ENCODE measurements at places on chromosomes 6 and 20. TPM values are rescaled to one million over a fixed set of nuclear protein-coding genes. Genes with fewer than 3 reads are reported as not detected.

GRCh38 chr20:24943731-24944130, 5.3 kb upstream of the CST7 start:
- no peak for DNase-seq

AGPAT4 gene
- total RNA-seq, result 5.5 TPM

GRCh38 chr6:39428152-39428551, 105.7 kb upstream of the KCNK16 start:
- DNase-seq, result no peak

DNA sequence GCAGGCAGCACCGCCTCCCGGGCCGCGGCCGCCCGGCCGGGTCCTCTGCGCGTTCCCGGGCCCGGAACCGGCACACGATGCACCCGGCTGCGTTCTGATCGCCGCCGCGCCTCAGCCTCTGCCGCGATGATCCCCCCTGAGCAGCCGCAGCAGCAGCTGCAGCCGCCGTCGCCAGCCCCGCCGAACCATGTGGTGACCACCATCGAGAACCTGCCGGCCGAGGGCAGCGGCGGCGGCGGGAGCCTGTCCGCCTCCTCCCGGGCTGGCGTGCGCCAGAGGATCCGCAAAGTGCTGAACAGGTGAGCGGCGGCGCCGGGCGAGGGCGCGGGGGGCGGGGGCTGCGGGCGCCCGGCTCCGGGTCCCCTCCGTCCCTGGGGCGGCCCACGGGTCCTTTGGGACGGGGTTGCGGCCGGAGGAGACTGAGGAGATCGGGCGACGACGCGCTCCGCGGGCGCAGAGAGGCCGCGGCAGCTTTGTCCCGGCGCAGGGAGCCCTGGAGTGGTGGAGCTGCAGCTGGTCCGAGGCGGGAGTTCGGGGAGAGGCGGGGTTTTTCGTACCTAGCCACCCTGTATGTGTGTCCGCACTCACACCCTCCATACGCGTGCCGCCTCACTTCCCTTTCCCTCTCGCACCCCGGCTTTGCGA, 659 bp downstream of the SLC35F1 start:
- DNase-seq, result peak; percentile 15

- no peak for DNase-seq
Observed at GRCh38 chr6:32244270-32244669, 20.4 kb upstream of the NOTCH4 start.

GRCh38 chr6:24932832-24933231, 2.9 kb downstream of the RIPOR2 start:
- no peak for DNase-seq

DNA sequence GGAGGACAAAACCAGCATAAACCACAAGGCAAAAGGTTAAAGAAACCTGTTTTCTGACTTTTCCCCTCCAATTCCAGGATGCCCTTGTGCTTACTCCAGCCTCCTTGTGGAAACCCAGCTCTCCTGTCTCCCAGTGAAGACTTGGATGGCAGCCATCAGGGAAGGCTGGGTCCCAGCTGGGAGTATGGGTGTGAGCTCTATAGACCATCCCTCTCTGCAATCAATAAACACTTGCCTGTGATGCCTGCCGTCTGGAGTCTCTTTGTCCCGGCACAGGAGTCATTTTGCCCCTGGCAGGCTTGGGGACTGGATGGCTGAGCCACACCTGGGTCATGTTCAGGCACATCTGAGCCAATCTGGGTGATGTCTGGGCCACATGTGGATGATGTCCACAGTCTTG, 26.6 kb downstream of the BPIFB1 start:
- DNase-seq, result no peak

RALGAPA2 gene
- total RNA-seq, result 5.9 TPM

FHL5 gene
- total RNA-seq, result not detected

VEGFA gene
- total RNA-seq, result 77.5 TPM

DNA sequence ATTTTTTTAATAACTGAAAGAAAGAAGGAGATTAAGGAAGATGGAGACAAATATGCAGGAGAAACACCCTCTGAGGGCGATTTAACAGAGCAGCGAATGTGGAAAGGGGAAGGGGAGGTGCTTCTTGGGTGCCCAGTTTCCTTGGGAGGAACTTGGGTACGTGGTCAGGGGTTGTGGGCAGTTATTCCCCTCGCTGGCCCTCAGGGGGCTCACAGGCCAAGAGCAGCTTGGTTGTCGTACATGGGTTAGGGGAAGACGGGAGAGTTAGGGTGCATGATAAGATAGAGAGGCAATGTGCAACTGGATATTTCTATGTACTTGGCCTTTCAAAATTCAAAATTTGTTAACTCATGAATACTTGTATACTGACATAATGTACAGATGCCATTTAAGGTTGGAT, 7.0 kb upstream of the TUBB2A start:
- no peak for DNase-seq

GRCh38 chr6:125323376-125323775, 21.6 kb upstream of the HDDC2 start:
- no peak for DNase-seq

- no peak for DNase-seq
Observed at GRCh38 chr20:46772901-46773300, 63.5 kb downstream of the SLC2A10 start.

DNA sequence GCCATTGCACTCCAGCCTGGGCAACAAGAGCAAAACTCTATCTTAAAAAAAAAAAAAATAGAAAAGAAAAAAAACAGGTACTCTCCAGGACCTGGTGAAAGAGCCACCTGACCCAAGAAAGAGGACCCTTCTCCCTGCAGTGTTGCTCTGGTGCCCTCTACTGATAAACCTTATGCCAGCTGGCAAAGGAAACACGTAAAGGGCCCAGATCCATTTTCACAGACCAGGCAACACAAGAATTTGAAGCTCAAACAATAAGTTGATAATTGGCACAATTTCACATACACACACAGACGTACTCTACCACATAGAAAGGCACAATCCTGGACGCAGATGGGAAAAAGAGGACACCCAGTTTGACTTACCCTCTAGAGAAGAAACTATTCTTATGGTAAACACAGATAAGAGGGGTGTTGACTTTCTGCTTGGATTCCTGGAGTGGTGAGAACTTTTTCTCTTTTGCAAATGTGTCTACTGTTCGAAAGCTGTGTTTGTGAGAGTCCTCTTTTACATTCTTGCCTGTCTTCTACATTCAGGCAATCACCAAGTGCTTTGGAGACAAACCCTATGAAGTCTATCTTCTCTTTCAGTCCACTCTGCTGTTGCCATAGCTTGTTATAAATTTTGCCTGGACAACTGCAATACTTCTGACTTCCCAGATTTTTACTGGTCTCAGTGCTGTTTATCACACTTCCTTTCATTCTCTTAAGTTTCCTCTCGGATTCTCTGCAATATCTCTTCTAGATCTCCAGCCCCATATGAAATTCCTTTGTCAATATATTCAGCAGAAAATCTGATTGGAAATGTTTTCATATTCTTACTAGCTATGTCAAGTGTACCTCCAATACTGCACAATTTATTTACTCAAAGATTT, 6.4 kb upstream of the SNRPB start:
- DNase-seq, result no peak

GPX5 gene
- total RNA-seq, result not detected

- DNase-seq, result no peak
Observed at GRCh38 chr6:104322841-104323240, 536.9 kb downstream of the HACE1 start.

POM121L2 gene
- total RNA-seq, result not detected

- DNase-seq, result no peak
Observed at GRCh38 chr6:131038597-131039344, 24.3 kb downstream of the EPB41L2 start.

RIPPLY2 gene
- total RNA-seq, result 5.4 TPM

MUC21 gene
- not detected for total RNA-seq

COL21A1 gene
- total RNA-seq, result 0.06 TPM

ME1 gene
- total RNA-seq, result 19.9 TPM

DNA sequence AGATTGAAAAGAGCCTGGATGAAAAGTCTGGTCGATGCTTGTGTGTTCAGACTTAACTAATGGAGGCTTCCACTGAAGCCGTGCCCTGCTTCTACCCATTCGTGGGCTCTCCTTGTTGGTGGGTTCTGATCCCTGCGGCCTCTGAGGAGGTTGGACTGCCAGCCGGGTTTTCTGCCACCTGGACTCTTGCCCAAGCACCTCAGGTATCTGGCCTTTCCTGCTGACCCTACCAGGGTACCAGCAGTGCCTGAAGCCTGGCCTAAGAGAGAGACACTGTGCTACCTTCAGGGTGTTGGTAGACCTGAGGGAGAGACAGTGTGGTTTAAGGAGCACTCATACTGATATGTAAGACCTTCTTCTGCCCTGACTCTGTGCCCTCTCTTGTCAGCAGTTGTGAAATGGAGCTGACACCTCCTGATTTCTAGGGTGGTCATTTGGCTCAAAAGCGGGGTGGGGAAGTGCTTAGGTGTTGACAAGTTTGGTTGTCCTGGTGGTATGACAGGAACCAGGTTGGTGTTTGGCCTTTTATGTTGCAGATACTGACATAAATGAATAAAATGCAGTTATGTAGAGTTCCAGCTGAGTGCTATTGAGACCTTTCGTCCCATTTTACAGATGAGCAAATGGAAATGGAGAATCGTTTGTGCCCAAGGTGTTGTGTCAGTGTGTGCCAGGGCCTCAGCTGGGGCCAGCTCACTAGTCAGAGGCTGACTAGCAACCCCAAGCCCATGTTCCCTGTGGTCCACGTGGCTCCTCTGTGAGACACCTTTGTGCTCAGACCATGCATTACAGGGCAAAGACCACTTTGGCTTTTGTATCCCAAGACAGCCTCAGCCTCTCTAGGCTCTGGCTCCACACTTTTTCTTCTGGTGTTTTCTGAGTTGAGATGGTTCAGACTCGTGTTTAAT, 3.1 kb downstream of the PLCG1 start:
- no peak for DNase-seq

GRCh38 chr6:4947716-4948115, 56.1 kb downstream of the RPP40 start:
- no peak for DNase-seq

- no peak for DNase-seq
Observed at GRCh38 chr20:61927193-61927825, 138.4 kb downstream of the TAF4 start.

- DNase-seq, result no peak
Observed at GRCh38 chr6:104955491-104955890, 1.4 kb upstream of the LIN28B start.

- DNase-seq, result no peak
Observed at GRCh38 chr6:151186306-151186705, 53.5 kb upstream of the AKAP12 start.

- no peak for DNase-seq
Observed at GRCh38 chr6:135323979-135324378, 142.9 kb downstream of the MYB start.

DNA sequence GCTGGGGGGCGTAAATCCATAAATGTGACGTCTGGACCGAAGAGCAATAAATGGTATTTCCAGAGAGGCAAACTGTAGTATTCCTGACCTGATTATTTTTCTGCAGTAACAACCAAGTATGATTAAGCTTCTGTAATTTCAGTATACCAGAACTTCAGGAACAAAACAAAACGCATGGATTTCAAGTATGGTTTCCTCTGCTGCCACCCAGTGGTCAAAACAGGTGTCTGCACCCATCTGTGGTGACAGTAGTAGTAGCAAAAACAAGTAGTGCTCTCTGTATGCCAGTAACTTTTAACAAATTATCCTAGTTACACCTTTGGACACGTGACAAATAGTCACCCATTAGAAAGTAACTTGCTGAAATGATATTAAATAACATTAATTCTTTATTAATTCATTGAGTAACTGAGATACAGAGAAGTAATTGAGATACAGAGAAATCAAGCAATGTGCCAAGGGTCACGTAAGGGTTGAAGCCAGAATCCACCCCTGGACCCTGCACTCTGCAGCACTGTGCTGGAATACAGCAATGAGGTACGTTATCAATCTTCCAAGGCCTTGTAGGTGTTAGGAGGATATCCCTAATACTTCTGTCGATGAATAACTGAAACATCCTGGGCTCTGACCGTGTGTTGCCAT, 7.9 kb downstream of the CALHM4 start:
- peak; percentile 61 for DNase-seq

DNA sequence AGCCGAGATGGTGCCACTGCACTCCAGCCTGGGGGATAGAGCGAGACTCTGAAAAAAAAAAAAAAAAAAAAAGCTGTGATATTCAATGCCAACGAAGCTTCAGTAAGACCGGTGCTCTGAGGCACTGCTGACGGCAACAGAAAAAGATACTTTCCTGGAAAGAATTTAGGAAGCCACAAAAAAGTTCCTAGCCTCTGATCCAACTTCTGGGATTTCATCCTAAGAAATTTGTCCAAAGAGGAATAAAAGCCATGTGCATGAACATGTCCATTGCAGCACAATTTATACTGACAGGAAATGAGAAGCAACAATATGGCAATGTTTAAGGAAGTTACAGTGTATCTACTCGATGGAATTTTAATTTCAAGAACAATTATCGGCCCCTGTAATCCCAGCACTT, 24.5 kb upstream of the CARMIL1 start:
- DNase-seq, result no peak

DNA sequence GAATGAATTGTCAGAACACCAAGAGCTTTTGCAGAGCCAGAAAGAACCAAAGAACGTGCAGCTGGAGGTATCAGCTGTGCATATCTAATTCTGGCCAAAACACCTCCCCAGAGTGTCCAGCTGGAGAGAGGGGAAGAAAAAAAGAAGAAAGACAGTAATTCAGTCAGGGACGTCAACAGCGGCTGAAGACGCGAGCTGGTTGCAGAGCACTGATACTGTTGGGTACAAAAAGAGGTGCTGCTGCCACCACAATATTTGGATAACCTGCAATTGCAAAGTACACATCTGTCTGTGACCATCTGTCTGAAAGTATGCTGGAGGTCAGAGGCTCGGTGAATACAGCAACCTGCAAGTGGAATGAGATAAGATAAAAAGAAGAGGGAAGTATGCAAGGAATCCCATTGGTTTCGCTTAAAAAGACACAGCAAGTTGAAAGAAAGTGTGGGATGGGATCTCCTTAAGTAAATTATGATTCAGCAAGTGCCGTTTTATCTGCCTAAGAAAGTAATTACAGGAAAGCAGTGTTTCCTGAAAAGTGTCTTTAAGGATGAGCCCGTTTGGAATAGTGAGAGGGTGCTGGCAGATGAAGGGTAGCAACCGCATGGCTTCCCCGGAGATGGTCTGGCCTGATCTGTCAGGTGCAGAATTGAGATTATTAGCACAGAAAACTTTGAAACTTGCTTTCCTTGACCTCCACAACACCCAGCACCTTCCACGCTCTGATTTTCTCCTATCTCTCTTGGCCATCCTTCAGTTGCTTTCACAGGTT, 189.9 kb upstream of the PRDM1 start:
- DNase-seq, result no peak

GRCh38 chr20:33438481-33438880, 5.1 kb downstream of the SNTA1 start:
- DNase-seq, result no peak

OTOR gene
- total RNA-seq, result not detected

- DNase-seq, result no peak
Observed at GRCh38 chr6:134132494-134133141, 80.2 kb upstream of the SLC2A12 start.

CUL7 gene
- 28.4 TPM for total RNA-seq

DLL1 gene
- 2.8 TPM for total RNA-seq

ACSS2 gene
- total RNA-seq, result 11.7 TPM
